ENCODE measurements at places on chromosomes 16 and 17. TPM values are rescaled to one million over a fixed set of nuclear protein-coding genes. Genes with fewer than 3 reads are reported as not detected.

DNA sequence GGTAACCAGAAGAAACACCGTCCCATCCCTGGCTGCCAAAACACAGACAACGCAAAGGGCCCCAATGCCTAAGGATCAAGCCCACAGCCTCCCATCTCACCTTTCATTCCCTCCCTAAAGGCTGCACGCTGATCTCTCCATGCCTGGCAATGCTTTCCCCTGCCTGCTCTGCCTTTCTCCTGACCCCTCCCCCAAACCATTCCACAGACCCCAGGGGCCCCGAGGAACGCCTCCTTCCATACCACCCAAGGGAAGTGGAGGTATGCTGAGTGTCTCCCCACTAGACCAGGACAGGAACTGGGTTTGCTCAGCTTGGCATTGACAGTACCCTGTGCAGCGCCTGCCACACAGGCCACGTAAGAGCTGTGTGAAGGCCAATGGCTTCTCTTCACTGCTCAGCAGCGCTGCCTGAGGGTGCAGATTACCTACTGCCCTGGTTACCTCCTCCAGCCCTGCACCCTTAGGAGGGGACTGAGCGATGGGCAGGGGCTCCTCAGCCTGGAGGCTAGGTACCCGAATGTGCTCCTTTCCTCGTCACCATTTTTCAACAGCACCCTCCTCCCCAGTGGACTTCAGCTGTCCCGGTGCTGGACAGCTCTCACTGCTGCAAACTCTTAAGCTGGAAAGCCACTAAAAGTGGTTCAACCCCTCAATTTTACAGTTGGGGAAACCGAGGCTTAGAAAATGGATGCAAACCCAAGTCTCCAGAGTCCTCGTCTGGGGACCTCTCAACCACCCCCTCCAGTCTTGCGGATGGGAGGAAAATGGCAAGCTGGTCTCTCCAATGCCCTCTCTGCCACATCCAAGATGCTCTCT is 45.0 kb downstream of the SRCIN1 start:
- no peak overlapping the region for H3K4me3 ChIP-seq
- DNase-seq, result no peak
- H3K27me3 ChIP-seq, result peaks cover 59% of the 10 kb centered on the region
- no peaks in the 10 kb centered on the region for H3K36me3 ChIP-seq
- H3K27ac ChIP-seq, result no peak overlapping the region
- peaks cover 14% of the 10 kb centered on the region for H3K4me1 ChIP-seq

CA7 gene
- not detected for total RNA-seq

C17orf100 gene
- 3.1 TPM for total RNA-seq

KCNJ18 gene
- total RNA-seq, result not detected

DNA sequence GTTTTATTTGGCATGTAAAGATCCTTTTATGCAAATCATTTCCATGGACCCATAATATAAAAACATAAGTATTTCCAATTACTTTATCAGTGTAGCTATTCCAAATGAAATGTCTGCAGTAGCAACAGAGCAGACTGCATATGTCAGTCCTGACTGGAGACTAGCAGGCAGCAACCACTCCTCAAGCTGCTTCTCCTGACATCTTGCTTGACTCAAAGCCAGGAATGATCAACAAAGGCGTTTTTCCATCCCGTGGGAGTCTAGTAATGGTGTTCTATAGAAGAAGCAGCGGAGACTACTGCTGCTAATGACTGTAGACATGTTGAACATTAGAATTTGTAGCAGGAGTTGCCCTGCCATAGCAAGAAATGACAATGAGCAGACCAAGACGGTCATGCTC is 73.2 kb upstream of the AKTIP start:
- no peak overlapping the region for H3K4me3 ChIP-seq
- DNase-seq, result peak; percentile 46

- DNase-seq, result no peak
- H3K27me3 ChIP-seq, result no peaks in the 10 kb centered on the region
- no peak overlapping the region for H3K4me3 ChIP-seq
Measured at GRCh38 chr16:13926891-13927290, 6.9 kb downstream of the ERCC4 start.

CD300LB gene
- total RNA-seq, result not detected

DNA sequence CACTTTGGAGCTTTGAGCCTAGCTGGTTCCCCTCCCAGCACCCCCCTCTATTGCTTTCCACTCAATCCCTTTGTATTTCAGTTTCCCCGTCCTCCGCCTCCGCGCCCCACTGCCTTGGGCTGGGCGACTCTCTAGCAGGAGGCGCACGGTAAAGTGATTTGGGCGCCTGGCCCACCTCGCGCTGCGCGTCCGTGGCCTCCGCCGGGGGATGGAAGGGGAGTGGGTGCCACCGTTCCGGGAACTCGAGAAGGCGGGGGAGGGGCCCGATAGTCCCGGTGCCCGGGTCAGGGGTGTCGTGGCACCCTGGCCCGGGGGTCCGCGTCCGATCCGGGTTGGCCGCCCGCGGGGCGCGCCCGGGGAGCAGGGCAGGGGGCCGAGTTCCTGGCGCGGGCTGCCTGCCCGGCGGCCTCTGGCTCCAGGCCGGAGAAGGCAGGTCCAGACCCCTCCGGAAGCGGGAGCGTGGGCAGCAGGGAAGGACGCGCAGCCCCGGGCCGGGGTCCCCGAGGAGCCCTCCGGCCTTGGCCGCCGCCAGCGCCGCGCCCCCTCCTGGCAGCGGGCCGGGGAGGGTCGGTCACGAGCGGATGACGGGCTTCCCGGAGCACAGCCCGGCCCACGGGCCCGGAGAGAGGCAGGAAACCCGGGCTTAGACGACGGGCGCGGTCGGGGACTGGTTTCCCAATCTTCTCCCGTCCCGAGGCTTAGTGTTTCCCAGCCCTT is 15.8 kb downstream of the MEOX1 start:
- H3K4me3 ChIP-seq, result no peak overlapping the region
- DNase-seq, result no peak
- H3K27ac ChIP-seq, result no peak overlapping the region
- H3K36me3 ChIP-seq, result no peaks in the 10 kb centered on the region
- H3K4me1 ChIP-seq, result no peaks in the 10 kb centered on the region

- H3K4me3 ChIP-seq, result no peak overlapping the region
- DNase-seq, result no peak
- H3K36me3 ChIP-seq, result peaks cover 46% of the 10 kb centered on the region
- no peaks in the 10 kb centered on the region for H3K27me3 ChIP-seq
- H3K4me1 ChIP-seq, result no peaks in the 10 kb centered on the region
Measured at GRCh38 chr17:56988901-56989572, 11.1 kb downstream of the SCPEP1 start.

GRCh38 chr17:80087346-80088265 is 13.8 kb upstream of the GAA start:
- H3K4me3 ChIP-seq, result no peak overlapping the region
- no peaks in the 10 kb centered on the region for H3K36me3 ChIP-seq
- H3K27ac ChIP-seq, result no peak overlapping the region
- H3K27me3 ChIP-seq, result peaks cover 10% of the 10 kb centered on the region
- H3K4me1 ChIP-seq, result peaks cover 3% of the 10 kb centered on the region
- no peak for DNase-seq

MYADML2 gene
- total RNA-seq, result not detected

DNA sequence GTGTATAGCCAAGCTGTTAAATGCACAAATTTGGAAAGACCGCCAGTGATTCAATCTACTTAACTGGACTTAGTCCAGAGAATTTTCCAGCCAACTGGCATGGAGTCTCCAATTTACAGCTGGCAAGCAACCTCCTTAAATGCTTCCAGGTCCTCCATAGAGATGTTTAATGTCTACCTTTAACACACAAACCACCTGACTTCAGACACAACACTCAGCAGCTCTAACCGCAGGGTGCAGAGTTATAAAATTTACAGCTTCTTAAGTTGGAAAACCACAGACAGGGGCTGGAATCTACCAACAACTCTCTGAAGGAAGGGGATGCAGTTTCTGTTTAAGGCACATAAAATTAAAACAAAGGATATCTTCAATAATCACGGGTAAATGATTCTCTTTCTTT is 106.9 kb downstream of the SYCE1L start:
- no peaks in the 10 kb centered on the region for H3K27me3 ChIP-seq
- H3K4me3 ChIP-seq, result no peak overlapping the region
- DNase-seq, result no peak
- H3K4me1 ChIP-seq, result peaks cover 10% of the 10 kb centered on the region

GRCh38 chr17:55433629-55434422 is 12.2 kb upstream of the MMD start:
- H3K27me3 ChIP-seq, result peaks cover 5% of the 10 kb centered on the region
- no peaks in the 10 kb centered on the region for H3K36me3 ChIP-seq
- no peak for DNase-seq
- H3K27ac ChIP-seq, result no peak overlapping the region

DNA sequence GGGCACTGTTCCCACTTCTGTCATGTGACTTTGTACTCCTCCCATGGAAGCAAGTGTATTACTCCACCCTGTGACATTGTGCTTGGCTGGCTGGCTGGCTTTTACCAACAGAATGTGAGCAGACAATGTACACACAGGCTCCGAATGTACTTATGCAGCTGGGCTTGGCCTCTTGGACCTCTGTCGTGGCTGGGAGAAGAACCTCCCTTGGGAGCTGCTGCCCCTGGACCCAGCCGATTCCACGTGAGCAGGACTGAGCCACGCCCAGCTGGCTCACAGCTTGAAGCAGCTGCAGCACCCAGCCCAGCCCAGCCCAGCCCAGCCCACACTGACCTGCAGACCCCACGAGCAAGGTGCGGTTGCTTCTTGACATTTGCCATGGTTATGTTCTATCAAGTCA is 177.5 kb downstream of the RBFOX3 start:
- no peaks in the 10 kb centered on the region for H3K4me1 ChIP-seq
- H3K27ac ChIP-seq, result no peak overlapping the region
- no peak for DNase-seq
- no peak overlapping the region for H3K4me3 ChIP-seq
- no peaks in the 10 kb centered on the region for H3K36me3 ChIP-seq

GRCh38 chr17:80656590-80656989 is 112.0 kb downstream of the RPTOR start:
- no peak for DNase-seq
- H3K27ac ChIP-seq, result no peak overlapping the region
- H3K4me1 ChIP-seq, result peaks cover 12% of the 10 kb centered on the region
- H3K27me3 ChIP-seq, result no peaks in the 10 kb centered on the region
- peaks cover 8% of the 10 kb centered on the region for H3K36me3 ChIP-seq

DNA sequence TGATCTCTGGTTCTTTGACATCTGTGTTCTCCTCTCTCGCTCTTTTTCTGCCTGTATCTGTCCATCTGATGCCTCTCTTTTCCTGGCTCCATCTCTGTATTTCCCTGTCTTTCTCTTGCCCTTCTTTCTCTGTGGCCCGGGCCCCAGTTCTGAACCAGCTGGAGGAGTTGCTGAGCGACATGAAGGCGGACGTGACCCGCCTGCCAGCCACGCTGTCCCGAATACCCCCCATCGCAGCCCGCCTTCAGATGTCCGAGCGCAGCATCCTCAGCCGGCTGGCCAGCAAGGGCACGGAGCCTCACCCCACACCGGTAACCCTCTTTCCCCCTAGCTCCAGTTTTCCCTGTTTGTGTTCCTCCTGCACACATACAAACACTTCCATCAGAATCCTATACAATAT is 5.8 kb downstream of the RNF227 start:
- DNase-seq, result no peak
- no peaks in the 10 kb centered on the region for H3K27me3 ChIP-seq
- no peak overlapping the region for H3K27ac ChIP-seq
- no peak overlapping the region for H3K4me3 ChIP-seq
- H3K4me1 ChIP-seq, result peaks cover 8% of the 10 kb centered on the region

DNA sequence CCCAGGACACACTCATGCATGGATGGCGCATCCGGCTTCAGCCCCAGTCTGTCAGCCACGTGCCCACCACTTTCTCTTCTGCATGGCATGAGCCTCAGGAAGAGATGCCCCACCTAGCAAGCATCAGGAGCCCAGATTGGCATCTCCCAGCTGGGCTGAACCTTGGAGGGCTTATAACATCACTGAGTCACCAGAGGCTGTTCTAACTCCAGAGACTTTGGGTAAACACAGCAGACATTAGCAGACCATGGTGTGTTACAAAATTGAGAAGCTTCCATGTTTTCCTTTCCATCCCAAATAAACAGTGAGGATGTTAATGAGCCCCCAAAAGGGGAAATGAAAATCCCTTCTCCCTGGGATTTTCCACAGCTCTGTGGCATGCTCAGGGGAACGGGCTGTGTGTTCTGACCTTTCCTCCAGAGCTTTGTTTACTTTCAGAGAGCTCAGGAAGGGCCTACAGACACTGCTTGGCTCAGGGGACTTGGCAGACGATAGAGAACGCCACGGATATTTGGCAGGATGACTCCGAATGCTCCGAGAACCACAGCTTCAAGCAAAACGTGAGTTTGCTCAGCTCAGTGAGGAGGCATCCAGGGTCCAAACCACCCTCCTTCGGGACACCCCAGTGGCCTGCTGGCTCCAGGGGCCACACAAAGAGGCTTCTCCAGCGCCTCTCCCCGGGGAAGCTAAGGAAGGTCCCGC is 16.5 kb downstream of the GLP2R start:
- no peaks in the 10 kb centered on the region for H3K36me3 ChIP-seq
- H3K4me3 ChIP-seq, result peak overlapping the region; percentile 6
- peaks cover 67% of the 10 kb centered on the region for H3K4me1 ChIP-seq
- peak overlapping the region; percentile 85 for H3K27ac ChIP-seq

- no peak for DNase-seq
- H3K27ac ChIP-seq, result no peak overlapping the region
- no peak overlapping the region for H3K4me3 ChIP-seq
- H3K36me3 ChIP-seq, result peaks cover 35% of the 10 kb centered on the region
- H3K27me3 ChIP-seq, result no peaks in the 10 kb centered on the region
- H3K4me1 ChIP-seq, result no peaks in the 10 kb centered on the region
Measured at GRCh38 chr17:5473906-5474305, 5.1 kb upstream of the DHX33 start.

- no peak overlapping the region for H3K4me3 ChIP-seq
- H3K36me3 ChIP-seq, result peaks cover 41% of the 10 kb centered on the region
- peak; percentile 77 for DNase-seq
- peaks cover 12% of the 10 kb centered on the region for H3K4me1 ChIP-seq
Measured at GRCh38 chr16:48353565-48354163, 31.5 kb downstream of the SIAH1 start.

COL1A1 gene
- total RNA-seq, result 28,023 TPM

DNA sequence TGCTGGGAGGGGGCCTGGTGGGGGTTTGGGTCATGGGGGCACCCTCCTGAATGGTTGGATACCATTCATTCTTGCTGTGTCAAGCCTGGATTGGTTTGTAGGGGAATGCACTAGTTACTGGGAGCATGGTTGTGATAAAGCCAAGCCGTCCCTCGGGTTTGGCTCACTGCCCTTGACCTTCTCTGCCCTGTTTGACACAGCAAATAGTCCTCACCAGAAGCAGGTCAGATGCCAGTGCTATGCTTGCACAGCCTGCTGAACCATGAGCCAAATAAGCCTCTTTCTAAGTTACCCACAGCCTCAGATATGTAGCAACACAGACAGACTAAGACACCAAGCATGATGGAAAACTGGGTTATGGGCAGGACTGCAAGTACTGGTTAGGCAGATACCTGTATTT is 14.6 kb downstream of the ZNF778 start:
- H3K27ac ChIP-seq, result no peak overlapping the region
- no peaks in the 10 kb centered on the region for H3K27me3 ChIP-seq
- H3K4me3 ChIP-seq, result no peak overlapping the region
- H3K4me1 ChIP-seq, result no peaks in the 10 kb centered on the region
- DNase-seq, result no peak
- H3K36me3 ChIP-seq, result peaks cover 65% of the 10 kb centered on the region

GRCh38 chr16:8845699-8846298 is 23.0 kb downstream of the CARHSP1 start:
- DNase-seq, result no peak
- H3K36me3 ChIP-seq, result peaks cover 6% of the 10 kb centered on the region
- H3K27me3 ChIP-seq, result no peaks in the 10 kb centered on the region

GRCh38 chr17:6075845-6076244 is 5.7 kb downstream of the WSCD1 start:
- DNase-seq, result no peak
- no peak overlapping the region for H3K27ac ChIP-seq
- H3K27me3 ChIP-seq, result no peaks in the 10 kb centered on the region
- H3K36me3 ChIP-seq, result no peaks in the 10 kb centered on the region
- H3K4me1 ChIP-seq, result peaks cover 5% of the 10 kb centered on the region

CASKIN2 gene
- total RNA-seq, result 32.6 TPM

Data from osteocyte (in vitro differentiated cells).